Activated CD4-positive, alpha-beta T cell treated with anti-CD3 and anti-CD28 coated beads, Interleukin-2, amount 50 U/mL, for 48 hours (primary cell): ENCODE measurements at places on chromosomes 1 and 21.

- no peak for DNase-seq
Measured at GRCh38 chr1:92797961-92798360, 13.1 kb upstream of the EVI5 start.

DNA sequence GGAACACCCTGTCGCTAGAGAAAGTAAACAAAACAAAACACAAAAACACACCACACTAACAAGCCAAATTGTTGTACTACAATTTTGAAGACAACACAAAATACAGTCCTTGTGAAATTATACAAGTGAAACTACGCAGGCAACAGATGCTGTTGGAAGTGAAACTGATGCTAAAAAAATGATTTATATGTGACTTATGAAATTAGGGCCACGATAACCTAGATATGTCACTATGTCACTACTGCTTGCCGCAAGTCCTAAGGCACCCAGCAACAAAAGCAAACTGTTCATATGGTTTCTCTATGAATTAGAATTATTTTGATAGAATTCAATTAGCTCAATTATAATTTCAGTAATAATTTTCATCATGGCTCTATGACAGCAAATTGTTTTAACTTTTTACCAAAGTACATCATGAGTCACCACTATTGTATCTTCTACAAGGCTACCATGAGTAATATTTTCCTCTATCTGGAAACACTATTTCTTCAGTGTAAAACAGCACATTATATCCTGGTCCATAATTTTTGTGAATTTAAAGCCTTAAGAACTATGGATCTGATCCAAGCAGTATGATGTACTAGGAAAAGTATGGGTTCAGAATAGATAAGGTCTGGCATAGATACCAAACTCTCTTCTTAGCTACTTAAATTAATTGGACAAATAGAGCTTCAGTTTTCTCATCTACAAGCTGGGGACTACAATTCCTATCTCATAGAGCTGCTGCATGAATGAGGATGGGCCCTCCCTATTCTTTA is 216.3 kb downstream of the COL11A1 start:
- DNase-seq = no peak

GRCh38 chr1:94250341-94250740 is 13.0 kb upstream of the ARHGAP29 start:
- DNase-seq = no peak

GRCh38 chr1:221162352-221162751 is 283.1 kb downstream of the HLX start:
- DNase-seq = no peak
